Right lung (tissue), 10 donors: ENCODE measurements at places on chromosomes 2 and 18. TPM values are rescaled to one million over a fixed set of nuclear protein-coding genes. Genes with fewer than 3 reads are reported as not detected.

- DNase-seq: no peak
Measured at GRCh38 chr18:64191069-64191468, 42.2 kb upstream of the LINC00305 start.

- DNase-seq: no peak
Measured at GRCh38 chr2:127646487-127647241, 711 bp downstream of the GPR17 start.

GRCh38 chr2:134667541-134667940 is 51.3 kb downstream of the TMEM163 start:
- no peak for DNase-seq

DNA sequence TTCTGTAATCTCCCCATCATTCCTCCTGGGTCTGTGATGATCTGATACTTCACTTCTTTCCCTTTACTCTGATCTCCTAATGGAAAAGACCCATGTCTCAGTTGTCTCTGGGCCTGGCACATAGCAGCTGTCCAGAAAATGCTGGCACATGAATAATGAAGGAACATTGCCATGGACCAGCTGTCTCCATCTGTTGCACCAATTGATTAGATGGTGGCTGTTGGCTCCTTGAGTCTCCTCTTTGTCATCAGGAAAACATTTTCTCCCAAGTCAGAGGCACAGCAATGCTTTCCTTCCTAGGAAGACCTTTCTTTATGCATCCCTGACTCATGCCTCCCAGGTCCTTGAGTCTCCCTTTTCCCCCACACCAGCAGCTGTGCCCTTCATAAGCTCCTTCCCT is 286.2 kb upstream of the CXCR4 start:
- DNase-seq: no peak

DNA sequence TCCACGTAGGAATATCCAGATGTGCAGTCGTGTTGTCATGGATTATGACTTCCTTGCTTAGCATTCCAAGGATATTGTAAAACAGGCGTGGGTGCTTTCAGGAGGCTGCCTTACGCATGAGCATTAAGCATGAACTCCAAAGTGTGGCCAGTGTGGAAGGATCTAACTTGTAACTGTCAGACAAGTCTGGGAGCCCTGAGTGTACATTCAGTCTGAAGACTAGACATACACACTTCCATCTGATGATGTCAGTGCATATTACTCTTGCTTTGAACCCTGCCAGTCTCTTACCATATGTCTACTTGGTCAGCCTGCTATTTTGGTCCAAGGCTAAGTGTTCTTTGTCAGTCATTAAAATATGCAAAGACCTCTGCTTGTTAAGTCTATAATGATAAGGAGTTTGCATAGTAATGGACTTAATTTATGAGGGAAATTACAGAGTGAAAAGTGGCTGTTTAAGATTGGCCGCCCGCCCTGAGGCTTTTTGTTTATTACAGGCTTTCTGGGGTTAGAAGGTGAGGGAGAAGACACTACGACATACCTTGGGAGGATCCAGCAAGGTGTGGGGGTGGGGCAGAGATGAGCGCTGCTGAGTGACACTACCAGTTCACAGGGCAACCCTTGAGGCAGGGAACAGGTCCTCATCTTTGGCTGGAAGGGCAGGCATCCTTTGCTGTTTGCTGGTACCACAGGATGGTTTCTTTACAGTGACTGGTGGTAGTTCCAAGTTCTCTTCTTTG is 48.3 kb downstream of the CABLES1 start:
- no peak for DNase-seq

EFEMP1 gene
- 176 TPM for polyA plus RNA-seq

THSD7B gene
- 3.1 TPM for polyA plus RNA-seq

DNA sequence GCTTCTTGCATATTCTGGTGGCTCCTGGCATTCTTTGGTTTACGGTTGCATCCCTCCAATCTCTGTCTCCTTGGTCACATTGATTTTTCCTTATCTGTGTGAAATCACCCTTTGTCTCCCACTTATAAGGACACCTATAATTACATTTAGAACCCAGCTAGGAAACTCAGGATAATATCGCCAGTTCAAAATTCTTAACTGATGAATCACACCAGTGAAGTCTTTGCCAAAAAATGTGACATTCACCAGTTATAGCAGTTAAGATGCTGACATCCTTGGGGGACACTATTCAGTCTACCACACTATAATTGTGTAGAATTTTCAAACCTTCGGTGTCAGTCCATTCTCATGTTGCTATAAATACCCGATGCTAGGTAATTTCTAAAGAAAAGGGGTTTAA is 320.2 kb downstream of the TMX3 start:
- no peak for DNase-seq

DNA sequence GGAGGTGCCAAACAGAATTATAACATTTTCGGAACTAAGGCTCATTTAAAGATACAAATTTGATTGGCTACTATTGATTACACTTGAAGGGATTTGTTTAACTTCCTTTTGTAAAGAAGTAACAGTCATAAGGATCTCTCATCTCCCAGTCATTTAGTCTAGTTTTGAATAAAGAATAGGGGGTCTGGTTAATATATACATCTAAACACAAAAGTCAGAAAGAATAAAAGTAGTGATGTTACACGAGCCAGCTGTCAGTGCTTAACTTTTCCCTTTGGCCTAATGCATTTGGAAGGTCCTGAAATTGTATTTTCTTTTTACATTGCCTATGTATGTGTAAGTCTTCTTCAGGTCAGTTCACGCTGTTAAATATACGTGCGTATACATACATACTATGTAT is 8.1 kb downstream of the SEPTIN2 start:
- DNase-seq: no peak

DNA sequence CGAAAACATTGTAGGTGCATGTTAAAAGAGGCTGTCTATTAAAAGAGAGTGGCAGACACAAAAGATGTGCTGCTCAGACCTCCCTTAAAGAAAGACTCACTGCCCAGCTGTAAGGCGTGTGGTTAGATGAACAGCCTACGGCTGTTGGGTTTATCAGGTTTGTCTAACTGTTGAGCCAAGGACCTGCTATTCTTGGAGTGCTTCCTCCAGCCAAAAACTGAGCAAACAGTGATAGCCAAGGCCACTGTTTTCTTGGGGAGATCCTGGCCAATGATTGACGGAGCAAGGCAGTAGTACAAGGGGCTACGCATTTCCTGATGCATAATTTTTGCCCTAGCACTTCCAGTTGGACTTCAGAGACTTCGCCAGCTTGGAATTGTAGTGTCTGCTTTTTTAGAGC is 1.4 kb upstream of the RAB3GAP1 start:
- DNase-seq: no peak

GRCh38 chr2:229703909-229704630 is 10.3 kb downstream of the DNER start:
- DNase-seq: no peak

- DNase-seq: no peak
Measured at GRCh38 chr2:113080134-113080533, 12.4 kb downstream of the IL1F10 start.

DNA sequence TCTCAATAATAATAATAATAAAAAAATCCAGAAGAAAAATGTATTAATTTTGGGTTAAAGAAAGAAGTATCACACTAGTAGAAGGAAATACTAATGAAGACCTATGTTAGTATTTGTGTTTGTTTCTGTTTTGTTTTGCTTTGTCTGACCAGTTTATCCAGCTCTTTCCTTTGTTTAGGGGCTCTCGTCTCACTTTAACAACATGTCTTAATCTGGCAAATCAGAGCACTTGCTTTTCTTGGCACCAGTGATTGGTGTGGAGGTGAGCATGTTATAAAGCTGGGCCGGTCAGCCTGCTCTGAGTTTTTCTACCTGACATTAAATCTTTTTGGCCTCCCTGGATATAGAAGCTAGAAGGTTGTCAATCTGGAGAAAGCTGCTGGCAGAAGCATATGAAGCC is 15.1 kb upstream of the MEX3C start:
- DNase-seq: no peak

GRCh38 chr2:20454036-20454981 is 7.4 kb downstream of the RHOB start:
- no peak for DNase-seq

GRCh38 chr2:201116959-201117734 is 1.2 kb downstream of the CFLAR start:
- peak; percentile 73 for DNase-seq

LDAH gene
- 27.0 TPM for polyA plus RNA-seq

DNA sequence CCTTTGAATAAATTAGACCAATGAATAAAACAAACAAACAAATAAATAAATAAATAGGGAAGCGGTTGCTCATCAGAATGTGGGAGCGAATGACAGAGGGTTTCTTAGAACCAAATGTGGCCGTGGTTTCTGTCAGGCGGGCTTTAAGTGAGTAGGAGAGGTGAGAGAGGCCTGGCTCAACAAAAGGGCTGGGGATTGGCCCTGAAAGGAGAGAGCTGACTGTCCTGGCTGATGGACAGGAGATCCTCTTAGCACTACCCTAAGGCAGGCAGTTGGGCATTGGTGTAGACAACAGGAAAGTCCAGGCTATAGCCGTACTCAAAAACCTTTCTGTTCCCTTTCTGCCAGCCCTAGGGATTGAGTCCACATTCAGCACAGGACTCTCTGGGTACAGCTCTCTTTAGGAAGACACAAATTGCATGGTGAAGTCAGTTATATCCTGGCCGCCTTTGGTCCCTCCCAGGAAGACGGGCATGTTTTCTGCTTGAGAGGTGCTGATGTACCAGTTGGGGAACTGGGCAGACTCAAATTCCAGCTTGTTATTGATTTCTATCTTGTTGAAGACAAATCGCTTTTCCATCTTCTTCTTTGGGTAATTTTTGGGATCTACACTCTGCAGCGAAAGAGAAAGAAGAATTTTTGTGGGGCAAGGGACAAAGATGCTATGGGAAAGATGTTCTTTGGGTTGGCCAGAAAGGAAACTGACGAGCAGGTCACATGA is 6.5 kb downstream of the IL1B start:
- DNase-seq: no peak
